Activated CD4-positive, alpha-beta T cell treated with anti-CD3 and anti-CD28 coated beads, Interleukin-2, amount 10 ng/mL, durations not matched to agents 24 days and 14 days (primary cell): ENCODE measurements at places on chromosomes 4 and X.

GRCh38 chr4:87938746-87939145, 36.8 kb upstream of the SPP1 start:
- H3K27ac ChIP-seq = no peak overlapping the region
- H3K27me3 ChIP-seq = peaks cover 19% of the 10 kb centered on the region
- no peaks in the 10 kb centered on the region for H3K4me1 ChIP-seq
- no peak overlapping the region for H3K4me3 ChIP-seq
- H3K36me3 ChIP-seq = no peaks in the 10 kb centered on the region

- no peak for DNase-seq
- H3K4me1 ChIP-seq = no peaks in the 10 kb centered on the region
- H3K36me3 ChIP-seq = no peaks in the 10 kb centered on the region
- H3K27me3 ChIP-seq = no peaks in the 10 kb centered on the region
- H3K4me3 ChIP-seq = no peak overlapping the region
- no peak overlapping the region for H3K27ac ChIP-seq
Observed at GRCh38 chrX:95622200-95622599, 1062.4 kb upstream of the DIAPH2 start.

DNA sequence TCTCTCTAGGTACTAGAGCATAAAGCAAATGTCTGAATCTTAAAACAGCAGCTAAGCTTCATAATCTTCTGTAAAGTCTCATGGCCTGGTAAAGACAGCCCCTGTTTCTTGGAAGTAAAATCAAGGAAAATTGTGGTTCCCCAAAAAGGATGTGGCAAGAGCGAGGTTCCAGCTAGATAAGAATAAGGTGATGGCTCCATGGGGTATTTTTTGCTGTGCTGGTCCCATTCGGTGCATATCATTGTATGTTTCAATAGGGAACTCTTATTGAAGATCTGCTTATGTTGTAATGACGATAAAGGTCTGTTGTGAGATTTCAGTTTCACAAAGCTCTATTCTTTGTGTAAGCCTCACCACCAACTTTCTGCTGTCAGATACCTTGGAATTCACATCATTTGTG, 316.9 kb upstream of the NOCT start:
- no peaks in the 10 kb centered on the region for H3K36me3 ChIP-seq
- no peak overlapping the region for H3K4me3 ChIP-seq
- H3K4me1 ChIP-seq = no peaks in the 10 kb centered on the region
- H3K27me3 ChIP-seq = no peaks in the 10 kb centered on the region
- DNase-seq = no peak
- no peak overlapping the region for H3K27ac ChIP-seq

GRCh38 chr4:156191044-156191781, 237.5 kb upstream of the CTSO start:
- H3K4me1 ChIP-seq = no peaks in the 10 kb centered on the region
- H3K27ac ChIP-seq = no peak overlapping the region
- H3K36me3 ChIP-seq = no peaks in the 10 kb centered on the region
- H3K4me3 ChIP-seq = no peak overlapping the region

- H3K4me1 ChIP-seq = no peaks in the 10 kb centered on the region
- no peak overlapping the region for H3K27ac ChIP-seq
- no peak overlapping the region for H3K4me3 ChIP-seq
- no peak for DNase-seq
Observed at GRCh38 chr4:94536649-94537469, 85.1 kb downstream of the PDLIM5 start.

- no peak for DNase-seq
- no peaks in the 10 kb centered on the region for H3K27me3 ChIP-seq
Observed at GRCh38 chrX:49993661-49994060, 71.3 kb downstream of the CLCN5 start.

GRCh38 chrX:120262859-120263708, 12.5 kb downstream of the ZBTB33 start:
- DNase-seq = no peak
- H3K27me3 ChIP-seq = no peaks in the 10 kb centered on the region
- no peak overlapping the region for H3K4me3 ChIP-seq
- no peaks in the 10 kb centered on the region for H3K4me1 ChIP-seq

- H3K27ac ChIP-seq = peak overlapping the region; percentile 63
- DNase-seq = no peak
- no peaks in the 10 kb centered on the region for H3K27me3 ChIP-seq
- H3K4me3 ChIP-seq = no peak overlapping the region
Observed at GRCh38 chr4:2790583-2791517, 2.0 kb upstream of the SH3BP2 start.

- H3K27me3 ChIP-seq = no peaks in the 10 kb centered on the region
- DNase-seq = no peak
- no peaks in the 10 kb centered on the region for H3K36me3 ChIP-seq
- H3K4me1 ChIP-seq = peaks cover 11% of the 10 kb centered on the region
Observed at GRCh38 chrX:109952985-109953905, 49.7 kb upstream of the TMEM164 start.

DNA sequence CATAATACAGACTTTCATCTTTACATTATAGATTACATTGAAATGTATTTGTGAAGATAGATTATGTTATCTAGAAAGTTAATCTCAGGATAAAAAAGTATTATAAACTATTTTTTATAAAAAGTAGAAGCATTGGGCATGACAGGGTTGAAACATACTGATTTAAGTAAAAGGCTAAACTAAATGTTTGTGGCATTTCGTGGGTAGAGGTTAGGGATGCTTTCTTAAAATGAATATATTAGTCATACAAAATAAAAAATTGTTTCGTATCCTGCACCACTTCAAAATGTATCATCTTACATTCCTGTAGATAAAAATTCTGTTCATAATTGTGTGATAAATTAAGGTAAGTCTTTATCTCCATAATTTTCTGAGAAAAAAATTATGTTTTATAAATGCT, 603.6 kb downstream of the SPRY1 start:
- H3K27ac ChIP-seq = no peak overlapping the region
- H3K4me1 ChIP-seq = no peaks in the 10 kb centered on the region
- H3K4me3 ChIP-seq = no peak overlapping the region
- no peaks in the 10 kb centered on the region for H3K27me3 ChIP-seq
